ENCODE measurements at places on chromosomes 5 and 9. TPM values are rescaled to one million over a fixed set of nuclear protein-coding genes. Genes with fewer than 3 reads are reported as not detected.

DNA sequence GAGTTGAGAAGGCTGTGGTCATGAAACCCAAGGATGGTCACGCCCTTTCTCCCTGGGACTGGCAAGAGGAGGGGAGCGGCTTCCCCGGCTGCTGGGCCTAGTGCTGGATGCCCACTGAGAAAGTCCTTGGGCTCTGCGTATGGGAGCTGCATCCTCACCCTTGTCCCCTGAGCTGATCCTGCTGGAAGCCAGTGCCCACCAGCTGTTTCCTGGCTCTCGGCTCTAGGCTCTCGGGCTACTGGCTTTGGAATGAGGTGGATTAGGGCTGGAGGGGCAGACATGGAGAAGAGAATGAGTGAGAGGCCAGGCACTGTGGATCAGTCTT, 149.3 kb upstream of the PPP1R26 start:
- DNase-seq = no peak

DNA sequence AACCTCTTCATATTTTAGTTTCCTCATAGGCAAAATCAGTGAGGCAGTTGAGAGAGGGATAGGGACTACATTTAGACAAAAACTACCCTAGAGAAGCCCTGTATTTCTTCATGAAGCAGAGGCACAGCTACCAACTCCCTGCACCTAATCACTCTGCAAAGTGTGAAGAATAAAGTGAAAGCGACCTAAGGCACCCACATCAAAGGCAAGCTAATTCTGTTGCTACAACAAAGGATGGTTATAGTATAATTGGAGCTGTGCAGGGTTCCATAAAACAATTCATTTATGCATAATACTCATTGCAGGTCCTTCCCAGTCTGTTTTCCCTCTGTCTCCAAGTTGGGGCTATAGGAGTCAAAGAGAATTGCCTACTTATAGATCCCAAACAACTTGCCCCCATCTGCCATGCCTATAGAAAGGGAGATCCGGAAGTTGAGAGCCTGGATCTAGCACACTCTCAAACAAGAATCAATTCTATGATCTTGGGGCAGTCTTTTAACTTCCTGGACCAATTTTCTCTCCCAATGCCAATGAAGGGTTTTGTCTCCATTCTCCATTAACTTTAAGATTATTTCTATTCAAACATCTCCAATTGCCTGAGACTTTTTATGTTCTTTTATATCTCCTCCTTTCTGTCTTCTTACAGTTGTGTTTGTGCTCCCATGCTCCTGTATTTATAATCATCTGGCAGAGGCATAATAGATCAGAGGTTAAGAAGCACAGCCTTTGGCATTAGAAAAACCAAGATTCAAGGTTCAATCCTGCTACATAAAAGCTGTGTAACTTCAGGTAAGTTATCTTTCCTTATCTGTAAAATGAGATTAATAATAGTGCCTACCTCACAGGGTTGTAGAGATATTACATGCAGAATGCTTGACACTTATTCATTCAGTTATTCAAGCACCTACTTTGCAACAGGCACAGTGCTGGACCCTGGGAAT, 56.0 kb upstream of the PTGER4 start:
- no peak for DNase-seq

DNA sequence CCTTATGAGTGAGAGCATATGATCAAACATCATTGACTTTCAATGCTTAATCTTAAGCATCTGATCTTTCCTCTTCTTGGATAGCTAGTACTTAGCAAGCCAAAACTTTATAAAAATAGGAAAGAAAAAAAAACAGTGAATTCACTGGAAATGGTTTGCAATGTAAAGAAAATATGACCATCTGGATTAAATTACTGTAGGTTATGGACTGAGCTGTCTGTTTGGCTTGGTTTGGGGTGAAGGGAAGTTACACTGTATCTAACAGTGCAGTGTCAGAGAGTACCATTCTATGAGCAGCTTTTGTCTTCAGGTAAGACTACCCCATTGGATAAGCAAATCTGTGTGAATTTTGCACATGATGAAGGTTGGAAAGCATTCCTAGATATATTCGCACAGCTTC, 151.4 kb downstream of the TLE1 start:
- DNase-seq = no peak

GRCh38 chr5:38403877-38404635, 145.7 kb downstream of the EGFLAM start:
- DNase-seq = no peak

GRCh38 chr5:6752236-6752635, 39.0 kb downstream of the TENT4A start:
- DNase-seq = no peak

GRCh38 chr5:39578887-39579497, 154.2 kb upstream of the DAB2 start:
- peak; percentile 20 for DNase-seq

Gene GZMA
- not detected for polyA plus RNA-seq

Gene SLC25A2
- not detected for polyA plus RNA-seq

Gene SIMC1
- polyA plus RNA-seq = 9.2 TPM

Gene OR1J2
- polyA plus RNA-seq = 0.21 TPM

Gene FAM174A
- 13.8 TPM for polyA plus RNA-seq

Gene PCDHAC2
- 1.2 TPM for polyA plus RNA-seq

All from A549 (cell line).